ENCODE measurements at places on chromosomes 11 and 22. TPM values are rescaled to one million over a fixed set of nuclear protein-coding genes. Genes with fewer than 3 reads are reported as not detected.

The HEPACAM gene
- total RNA-seq, result 0.70 TPM

The SHANK2 gene
- 72.7 TPM for total RNA-seq

The E2F8 gene
- total RNA-seq, result 6.4 TPM

The TLCD5 gene
- total RNA-seq, result 8.8 TPM

The SIK2 gene
- 20.8 TPM for total RNA-seq

The CRACR2B gene
- 12.9 TPM for total RNA-seq

The GRM5 gene
- 1.2 TPM for total RNA-seq

The ARVCF gene
- total RNA-seq, result 63.2 TPM

The GAL gene
- not detected for total RNA-seq

The OR8A1 gene
- total RNA-seq, result not detected

The FIBIN gene
- total RNA-seq, result 21.3 TPM

The MS4A3 gene
- total RNA-seq, result 8.8 TPM
